ENCODE measurements at places on chromosomes 2 and 18.

DNA sequence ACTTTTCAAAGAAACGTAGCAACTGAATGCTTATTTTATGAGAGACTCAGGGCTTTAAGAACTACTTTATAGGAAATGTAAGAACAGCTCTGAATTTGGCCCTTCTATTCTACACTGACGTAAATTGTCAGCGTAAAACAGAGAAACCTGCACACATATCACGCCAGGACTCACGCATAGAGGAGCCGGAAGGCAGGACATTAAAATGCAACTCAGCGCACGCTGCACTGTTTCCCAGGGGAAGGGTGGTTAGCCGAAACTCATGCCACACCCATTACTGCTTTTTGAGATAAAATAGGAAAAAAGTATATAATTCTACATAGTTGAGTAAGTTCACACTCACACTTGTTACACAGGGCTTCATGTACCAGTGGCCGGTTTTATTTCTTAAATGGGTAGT, 7.4 kb downstream of the TUBB6 start:
- DNase-seq, result no peak

- DNase-seq, result no peak
Measured at GRCh38 chr2:235754357-235755207, 260.7 kb downstream of the AGAP1 start.

DNA sequence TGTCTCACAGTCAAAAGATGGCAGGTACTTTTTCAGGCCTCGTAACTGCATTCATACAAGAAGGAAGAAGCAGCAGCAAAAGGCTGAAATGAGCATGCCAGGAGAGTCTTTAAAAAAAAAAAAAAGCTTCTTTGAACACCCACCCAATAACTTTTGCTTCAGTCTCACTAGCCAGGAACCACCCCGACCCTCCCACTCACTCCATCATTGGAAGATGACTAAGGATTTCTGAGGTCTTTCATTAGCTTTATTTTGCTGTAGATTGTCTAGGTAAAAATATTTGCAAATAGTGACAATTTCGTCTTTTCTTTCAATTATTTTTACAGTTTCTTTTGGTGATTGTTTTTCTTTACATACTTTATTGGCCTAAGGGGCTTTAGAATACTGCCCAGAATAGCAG, 37.9 kb downstream of the RBBP8 start:
- DNase-seq, result no peak

GRCh38 chr2:138373993-138374408, 127.6 kb upstream of the SPOPL start:
- DNase-seq, result no peak

- DNase-seq, result peak; percentile 73
Measured at GRCh38 chr2:200367155-200367554, 60.7 kb downstream of the SPATS2L start.

GRCh38 chr18:40407909-40408308, 1547.1 kb upstream of the PIK3C3 start:
- DNase-seq, result no peak

GRCh38 chr2:172095146-172095904, 7.4 kb downstream of the DLX2 start:
- no peak for DNase-seq

DNA sequence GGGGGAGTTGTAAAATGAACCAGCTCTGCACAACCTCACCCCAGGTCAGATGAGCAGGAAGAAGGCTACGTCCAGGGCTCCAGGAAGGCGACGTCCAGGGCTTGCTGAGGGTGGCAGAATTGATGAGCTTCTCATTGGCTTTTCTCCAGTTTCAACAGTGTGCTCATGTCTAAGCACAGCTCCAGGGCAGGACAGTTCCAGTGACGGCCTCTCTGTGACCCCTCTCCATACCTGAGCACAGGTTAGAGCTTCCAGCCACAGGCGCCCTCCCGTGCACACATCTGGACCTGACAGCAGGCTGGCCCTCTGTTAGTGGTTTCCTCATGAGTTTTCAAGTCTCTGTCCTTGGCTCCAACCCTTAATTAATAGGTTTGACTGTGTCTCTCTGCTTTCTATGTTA, 327.6 kb downstream of the ZNF516 start:
- DNase-seq, result no peak

GRCh38 chr2:130743278-130743677, 12.1 kb upstream of the AMER3 start:
- DNase-seq, result no peak

GRCh38 chr2:23495661-23496114, 110.7 kb downstream of the KLHL29 start:
- peak; percentile 50 for DNase-seq

GRCh38 chr2:241835611-241836010, 23.1 kb downstream of the PDCD1 start:
- DNase-seq, result no peak

DNA sequence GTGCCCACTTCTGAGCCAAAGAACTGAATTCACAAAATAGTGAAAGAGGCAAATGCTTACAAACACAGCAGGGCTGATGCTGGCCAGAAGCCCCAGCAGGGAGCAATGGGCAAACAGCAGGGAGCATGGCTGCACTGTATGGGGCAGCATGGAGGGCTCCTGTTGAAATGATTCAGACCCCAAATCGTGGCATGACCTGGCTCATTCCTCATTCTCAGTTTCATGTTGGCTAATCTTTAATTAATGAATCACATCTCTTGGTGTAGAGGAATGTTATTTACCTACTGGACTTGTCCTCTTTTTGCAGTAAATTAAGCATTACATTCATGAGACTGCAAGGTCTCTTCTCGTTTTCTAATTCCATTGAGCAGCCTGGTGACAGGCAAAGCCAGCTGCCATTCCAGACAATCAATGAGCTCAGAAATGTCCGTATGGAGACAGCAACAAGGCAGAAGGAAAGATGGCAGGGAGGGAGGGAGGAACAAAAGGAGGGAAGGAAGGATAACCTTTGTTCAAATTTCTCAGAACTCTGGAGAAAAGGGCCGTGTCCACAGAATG, 84.9 kb upstream of the ST8SIA3 start:
- DNase-seq, result no peak

DNA sequence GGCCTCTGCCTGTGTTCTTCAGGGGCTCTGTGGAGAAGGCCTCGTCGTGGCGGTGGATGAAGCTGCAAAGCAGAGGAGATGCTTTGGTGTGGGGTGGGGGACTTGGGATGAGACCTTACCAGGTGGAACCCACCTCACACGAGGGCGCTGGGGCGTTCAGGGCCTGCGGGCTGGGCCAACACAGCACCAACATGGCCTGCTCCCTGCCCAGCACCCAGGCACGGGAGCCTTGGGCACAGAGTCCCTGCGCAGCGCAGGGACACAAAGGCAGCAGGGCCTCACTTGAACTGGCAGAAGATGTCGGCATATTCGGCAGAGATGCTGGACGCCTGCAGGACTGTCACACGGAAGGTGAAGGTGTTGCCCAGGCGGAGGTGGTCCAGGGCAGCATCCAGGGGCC, 53.8 kb downstream of the AQP12A start:
- DNase-seq, result no peak

GRCh38 chr2:11705063-11705462, 35.1 kb upstream of the NTSR2 start:
- no peak for DNase-seq

DNA sequence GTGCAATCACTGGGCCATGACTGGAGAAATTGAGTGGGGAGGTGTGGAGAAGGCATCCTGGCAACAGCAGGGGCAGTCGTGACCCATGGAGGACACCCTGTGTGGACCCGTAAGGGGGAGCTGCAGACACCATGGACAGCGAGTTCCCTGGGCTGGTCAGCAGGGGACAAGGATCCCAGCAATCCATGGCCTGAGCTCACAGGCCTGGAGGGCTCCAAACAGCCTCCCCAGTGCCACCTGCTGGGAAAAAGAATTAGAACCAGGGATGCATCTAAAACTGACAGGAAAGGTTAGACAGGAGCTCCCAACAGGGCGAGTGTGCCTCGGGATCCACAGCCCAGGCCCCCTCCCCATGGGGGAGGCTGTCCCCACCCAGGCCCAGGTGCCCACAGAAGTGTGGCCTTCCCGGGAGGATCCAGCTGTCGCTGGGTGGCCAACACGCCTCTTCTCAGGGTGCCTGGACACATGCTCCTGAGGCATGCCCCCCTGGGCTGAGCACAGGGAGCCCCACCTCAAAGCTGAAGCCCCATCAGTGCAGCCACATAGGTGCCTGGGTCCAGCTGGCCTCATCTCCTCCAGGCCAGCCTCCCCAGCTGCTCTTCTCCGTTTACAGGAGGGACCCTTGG, 20.5 kb upstream of the KIF1A start:
- DNase-seq, result peak; percentile 38

- DNase-seq, result no peak
Measured at GRCh38 chr2:11839916-11840315, 93.5 kb downstream of the LPIN1 start.

DNA sequence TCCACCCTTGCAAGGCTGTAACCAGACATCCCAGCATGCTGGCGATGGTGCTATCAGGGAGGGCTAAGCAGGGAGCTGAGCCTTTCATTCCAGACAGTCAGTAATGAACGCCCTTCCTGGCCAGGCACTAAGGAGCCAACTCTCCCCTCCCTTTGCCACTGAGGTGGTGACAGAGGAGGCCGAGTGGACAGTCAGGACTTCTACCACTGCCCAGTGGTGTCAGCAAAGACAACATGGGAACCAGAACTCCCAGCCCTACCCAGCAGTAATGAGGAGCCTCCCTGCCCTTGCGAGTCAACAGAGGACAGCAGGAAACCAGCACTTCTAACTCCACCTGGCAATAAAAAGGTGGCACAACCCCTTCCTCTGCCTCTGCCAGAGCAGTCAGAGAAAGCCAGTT, 68.6 kb downstream of the ZAP70 start:
- no peak for DNase-seq

GRCh38 chr18:830315-830901, 18.4 kb upstream of the YES1 start:
- DNase-seq, result no peak

DNA sequence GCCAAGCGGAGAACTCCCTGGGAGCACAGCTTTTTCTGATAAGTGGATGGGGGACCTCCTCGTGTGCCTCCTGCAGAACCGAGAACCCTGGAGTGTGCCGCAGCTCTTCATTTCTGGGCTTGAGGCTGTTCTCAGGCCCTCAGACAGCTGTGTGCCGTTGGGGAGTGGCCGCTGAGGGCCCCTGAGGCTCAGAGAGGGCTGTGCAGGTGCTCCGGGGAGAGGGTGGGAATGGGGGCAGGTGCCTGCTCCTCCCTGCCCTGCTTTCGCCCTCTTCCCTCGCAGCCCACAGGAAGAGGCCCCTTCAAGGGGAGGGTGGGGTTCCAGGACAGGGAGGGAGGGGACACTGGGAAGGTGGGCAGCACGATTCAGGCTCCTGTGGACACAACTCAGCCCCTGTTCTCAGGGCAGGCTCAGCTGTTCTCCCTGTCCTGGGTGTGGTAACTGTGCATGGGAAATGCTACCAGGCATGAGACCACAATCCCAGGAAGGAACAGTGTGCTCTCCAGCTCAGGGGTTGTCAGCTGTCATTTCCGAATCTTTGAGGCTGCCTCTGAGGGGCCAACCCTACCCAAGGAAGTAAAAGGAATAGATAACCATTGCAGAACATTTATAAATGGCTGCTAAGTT, 11.3 kb downstream of the LCT start:
- no peak for DNase-seq

GRCh38 chr2:153455861-153456260, 22.7 kb downstream of the RPRM start:
- DNase-seq, result no peak

DNA sequence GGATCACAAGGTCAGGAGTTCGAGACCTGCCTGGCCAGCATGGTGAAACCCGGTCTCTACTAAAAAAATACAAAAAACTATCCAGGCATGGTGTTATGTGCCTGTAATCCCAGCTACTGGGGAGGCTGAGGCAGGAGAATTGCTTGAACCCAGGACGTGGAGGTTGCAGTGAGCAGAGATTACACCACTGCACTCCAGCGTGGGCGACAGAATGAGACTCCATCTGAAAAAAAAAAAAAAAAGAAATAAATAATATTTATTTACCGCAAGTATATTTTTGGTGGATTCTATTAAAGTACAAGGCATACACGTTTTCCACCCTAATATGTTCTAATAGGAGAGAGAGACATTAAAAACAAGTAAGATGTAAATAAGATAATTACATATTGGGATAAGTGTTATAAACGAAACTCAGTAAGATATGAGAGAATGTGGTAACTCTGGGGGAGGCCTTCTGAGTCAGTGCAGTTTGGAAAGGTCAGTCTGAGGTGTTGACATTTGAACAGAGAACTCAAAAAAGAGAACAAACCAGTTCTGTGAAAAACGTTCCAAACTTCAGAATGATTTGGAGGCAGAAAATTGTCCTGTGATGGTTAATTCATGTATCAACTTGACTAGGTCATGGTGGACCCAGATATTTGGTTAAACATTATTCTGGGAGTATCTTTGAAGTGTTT, 8.8 kb upstream of the POLI start:
- no peak for DNase-seq

DNA sequence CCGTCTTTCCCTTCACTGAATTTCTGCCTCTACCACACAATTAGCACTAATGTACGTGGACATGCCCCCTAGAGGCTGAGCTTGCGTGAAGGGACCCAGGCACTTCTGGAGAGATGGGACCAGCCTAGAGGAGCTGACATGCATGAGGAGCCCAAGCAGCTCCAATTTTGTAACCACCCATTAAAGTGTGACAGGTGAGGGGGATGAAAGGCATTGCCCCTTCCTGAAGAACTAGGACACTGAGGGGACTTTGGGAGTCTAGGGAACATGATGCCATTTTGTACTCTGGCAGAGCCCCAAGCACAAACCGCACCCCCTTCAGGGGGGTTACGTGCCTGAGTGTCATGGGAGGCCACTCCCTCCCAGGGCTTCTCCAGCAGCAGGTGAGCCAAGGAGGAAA, 63.6 kb downstream of the HNRNPLL start:
- DNase-seq, result no peak

- DNase-seq, result no peak
Measured at GRCh38 chr2:1234731-1235308, 178.4 kb upstream of the TPO start.

DNA sequence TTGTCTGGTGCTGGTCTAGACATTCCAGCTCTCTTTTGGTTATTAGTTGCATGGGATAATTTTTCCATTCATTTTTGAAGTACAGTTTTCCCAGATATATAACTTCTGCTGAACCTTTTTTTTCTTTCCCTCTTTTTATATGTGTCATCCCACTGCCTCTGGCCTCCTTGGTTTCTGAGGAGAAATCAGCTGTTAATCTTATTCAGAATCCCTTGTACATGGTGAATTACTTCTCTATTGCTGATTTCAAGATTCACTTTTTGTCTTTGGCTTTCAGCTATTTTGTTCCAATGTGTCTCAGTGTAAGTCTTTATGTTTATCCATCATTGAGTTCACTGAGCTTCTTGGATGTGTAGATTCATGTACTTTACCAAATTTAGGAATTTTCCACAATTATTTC, 99.7 kb downstream of the ARHGEF4 start:
- DNase-seq, result no peak

- DNase-seq, result no peak
Measured at GRCh38 chr2:206154197-206154596, 5.0 kb downstream of the NDUFS1 start.

All from ovary (tissue), 10 donors.